Hepatic stellate cell (primary cell): ENCODE measurements at places on chromosomes 5 and 9.

DNA sequence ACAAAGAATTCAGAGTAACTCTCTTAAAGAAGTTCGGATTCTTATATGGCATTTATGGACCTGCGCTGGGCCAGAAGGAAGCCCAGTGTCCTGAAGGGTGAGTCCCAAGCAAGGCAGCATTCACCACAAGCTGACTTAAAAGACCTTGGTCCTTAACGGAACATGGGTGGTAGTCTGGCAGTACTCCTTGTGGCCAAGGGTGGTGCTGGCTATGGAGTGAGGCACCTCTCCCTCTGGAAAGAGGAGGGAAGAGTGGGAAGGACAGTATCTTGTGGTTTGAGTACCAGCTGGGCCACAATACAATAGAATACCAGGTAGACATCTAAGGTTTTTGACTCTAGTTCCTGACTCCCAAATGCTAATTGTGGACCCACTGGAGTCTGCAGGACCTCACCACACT lies 425.7 kb upstream of the CYLC2 start:
- DNase-seq: no peak

GRCh38 chr5:5380298-5380697 lies 42.2 kb upstream of the ICE1 start:
- DNase-seq: no peak

GRCh38 chr5:142902186-142902965 lies 132.2 kb downstream of the ARHGAP26 start:
- DNase-seq: no peak

GRCh38 chr5:35083150-35083549 lies 35.4 kb upstream of the AGXT2 start:
- no peak for DNase-seq

- no peak for DNase-seq
Measured at GRCh38 chr5:1540831-1541701, 17.3 kb upstream of the LPCAT1 start.

- no peak for DNase-seq
Measured at GRCh38 chr9:130963916-130964315, 24.9 kb upstream of the FIBCD1 start.

DNA sequence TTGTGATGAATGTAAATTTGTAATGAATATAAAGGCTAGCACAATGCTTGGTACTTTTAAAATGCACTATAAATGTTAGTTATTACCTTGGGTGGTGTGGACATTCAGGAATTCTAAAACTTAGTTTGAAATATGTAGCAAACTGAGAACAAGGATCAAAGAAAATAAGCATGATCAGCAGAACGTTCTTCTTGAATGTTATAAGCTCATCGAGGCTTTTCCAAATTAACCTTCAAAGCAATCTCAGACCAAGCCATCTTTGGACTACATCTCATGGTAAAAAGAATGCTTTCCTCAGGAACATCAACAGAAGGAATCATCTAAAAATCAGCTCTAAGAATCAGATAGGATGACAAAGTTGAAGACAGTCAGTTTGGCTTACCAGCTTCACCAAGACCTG lies 146.3 kb downstream of the SLIT3 start:
- DNase-seq: no peak

- DNase-seq: no peak
Measured at GRCh38 chr9:89603767-89604665, 796 bp upstream of the GADD45G start.

- DNase-seq: peak; percentile 50
Measured at GRCh38 chr9:4137234-4137633, 162.6 kb downstream of the GLIS3 start.
